ENCODE measurements at places on chromosomes 6 and 20.

DNA sequence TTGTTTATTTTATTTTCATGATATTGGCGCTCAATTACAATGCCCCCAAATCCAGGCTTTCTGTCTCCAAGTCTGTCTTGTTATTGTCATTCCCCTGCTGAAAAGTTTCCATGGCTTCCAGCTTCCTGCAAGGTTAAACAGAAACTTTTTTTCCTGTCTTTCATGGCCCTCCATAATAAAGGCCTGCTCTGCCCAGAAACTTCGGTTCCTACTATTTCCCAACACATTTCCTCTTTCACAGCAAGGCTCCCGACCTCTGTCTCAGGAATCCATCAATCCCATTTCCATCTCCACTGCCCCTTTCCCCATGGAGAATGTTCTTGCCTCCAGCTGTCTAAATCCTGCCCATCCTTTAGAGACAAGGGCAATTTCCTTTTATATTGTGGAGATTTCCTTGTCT is 365.2 kb upstream of the JARID2 start:
- no peak for DNase-seq

GRCh38 chr6:158938811-158939254 is 61.2 kb downstream of the RSPH3 start:
- peak; percentile 33 for DNase-seq

- DNase-seq: no peak
Observed at GRCh38 chr20:46111028-46111835, 6.9 kb upstream of the CD40 start.

DNA sequence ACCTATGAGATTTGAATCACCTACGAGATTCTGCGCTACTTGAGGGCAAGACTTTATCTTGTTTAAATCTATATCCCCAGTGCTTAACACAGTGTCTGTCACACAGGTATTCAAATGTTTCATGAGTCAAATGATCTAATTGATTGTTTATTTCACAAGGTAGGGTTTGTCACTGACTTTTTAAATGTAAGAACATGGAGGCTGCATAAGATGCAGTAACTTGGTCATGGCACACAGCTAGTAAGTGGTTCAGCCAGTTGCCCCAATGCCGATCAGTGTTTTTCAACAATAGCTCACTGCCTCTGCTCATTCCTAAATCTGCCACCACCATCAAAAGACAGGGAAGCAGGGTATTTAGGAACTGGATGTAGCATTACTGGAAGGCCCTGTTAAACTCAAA is 42.4 kb upstream of the LRRC1 start:
- no peak for DNase-seq

- peak; percentile 70 for DNase-seq
Observed at GRCh38 chr6:35810971-35811698, 6.0 kb downstream of the LHFPL5 start.

DNA sequence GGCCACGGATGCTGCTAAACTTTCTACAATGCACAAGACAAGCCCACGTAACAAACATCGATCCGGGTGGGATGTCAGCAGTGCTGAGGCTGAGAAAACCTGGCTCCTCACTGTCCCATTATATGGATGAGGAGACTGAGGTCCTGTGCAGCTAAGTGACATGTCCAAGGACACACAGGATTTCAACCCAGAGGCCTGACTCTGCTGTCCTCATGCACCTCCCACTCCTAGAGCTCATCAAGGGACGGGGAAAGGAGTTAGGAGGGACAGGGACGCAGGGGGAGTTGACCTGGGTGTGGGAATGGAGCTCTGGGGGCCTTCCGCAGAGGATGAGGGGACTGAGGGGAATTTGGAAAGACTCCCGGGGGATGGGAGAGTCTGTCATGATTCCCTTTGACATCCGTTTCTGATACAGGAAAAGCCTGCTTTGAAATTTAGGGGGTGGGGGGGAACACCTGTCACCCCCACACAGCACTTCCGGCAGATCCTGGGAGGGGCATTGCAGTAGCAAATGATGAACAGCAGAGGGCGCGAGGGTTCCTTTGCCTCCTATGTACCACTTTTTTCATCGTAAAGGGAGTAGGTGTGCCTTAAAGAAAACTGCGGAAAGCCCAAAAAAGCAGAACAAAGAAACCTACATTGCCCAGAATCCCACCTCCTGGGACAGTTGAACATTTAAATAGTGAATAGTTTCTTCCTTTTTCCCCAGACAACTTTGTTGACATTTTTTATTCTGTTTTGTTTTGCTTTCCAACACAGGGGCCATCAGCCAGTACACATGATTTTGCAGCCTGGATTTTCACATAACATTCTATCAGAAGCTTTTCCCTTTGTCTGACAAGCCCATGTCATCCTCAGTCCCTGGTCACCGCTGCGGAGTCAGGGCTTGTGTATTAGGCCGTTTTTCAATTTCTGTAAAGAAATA is 48.6 kb downstream of the SLC2A10 start:
- DNase-seq: peak; percentile 60

DNA sequence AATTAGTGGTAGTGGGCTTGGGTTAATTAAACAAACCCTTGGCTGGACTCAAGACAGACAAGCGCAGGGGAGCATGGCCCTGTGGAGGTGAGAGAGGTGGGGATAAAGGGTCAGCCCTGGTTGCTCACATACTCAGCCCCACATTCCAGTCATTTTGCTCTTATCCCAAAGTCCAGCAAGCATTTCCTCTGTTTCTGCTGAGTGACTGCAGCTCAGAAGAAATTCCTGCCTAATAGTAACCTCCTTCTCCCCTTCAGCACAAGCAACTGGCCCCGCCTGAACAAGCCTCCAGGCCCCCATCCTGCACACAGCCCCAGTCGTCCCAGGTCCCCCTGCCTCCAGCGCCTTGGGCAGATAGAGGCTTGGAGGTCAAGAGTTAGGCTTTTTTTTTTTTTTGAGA is 3.6 kb upstream of the TFEB start:
- DNase-seq: no peak

DNA sequence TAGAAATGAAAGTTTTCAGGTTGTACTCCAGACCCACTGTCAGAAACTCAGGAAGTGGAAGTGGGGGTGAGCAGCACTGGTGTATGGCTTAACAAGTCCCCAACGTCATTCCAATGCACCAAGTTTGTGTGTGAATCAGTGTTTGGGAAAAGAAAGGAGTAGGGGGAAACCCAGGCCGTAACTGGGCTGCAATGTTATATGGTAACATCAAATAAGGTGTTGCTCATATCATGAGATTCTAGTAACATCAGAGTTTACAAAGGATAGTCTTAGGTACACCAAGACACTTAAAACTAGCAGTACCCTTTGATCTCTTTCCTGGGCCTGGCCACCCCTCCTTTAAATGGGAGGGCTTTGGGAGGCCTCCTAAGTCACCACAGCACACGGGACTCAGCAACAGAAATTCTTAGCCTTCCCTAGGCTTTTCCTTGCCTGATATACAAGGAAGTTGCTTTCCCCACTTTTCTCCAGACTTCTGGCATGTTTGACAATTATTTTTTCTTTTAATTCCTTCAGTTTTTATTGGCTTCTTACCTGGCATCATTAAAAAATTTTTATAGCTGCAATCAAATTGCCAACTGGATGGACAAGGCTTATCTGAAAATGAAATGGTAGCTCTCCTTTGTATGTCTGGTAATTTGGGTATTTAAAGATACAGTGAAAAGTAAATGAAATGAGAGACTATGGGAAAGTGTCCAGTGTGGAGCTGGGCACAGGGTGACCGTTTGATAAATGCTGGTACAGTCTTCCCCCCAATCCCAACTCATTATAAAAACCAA is 15.1 kb downstream of the E2F3 start:
- DNase-seq: no peak

- no peak for DNase-seq
Observed at GRCh38 chr6:14966096-14966905, 279.6 kb upstream of the JARID2 start.

DNA sequence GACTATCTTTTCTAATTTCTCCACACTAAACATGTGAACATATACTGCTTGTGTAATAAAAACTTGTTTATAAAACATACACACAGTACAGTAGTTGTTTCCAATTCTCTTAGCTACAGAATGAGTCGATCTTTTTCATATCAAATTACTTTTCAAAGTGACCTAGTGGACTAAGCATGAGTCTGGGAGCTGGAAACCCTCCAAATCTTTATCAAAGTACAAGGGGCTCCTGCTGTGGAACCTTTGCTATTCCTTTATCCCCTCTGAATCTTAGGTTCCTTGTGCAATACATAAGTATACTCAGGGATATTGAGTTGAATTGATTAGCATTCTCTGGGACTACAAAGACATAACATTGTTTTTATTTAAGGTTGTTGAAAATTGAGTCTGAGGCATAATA is 48.7 kb upstream of the TAB2 start:
- DNase-seq: no peak
